ENCODE measurements at places on chromosomes 3 and 15.

DNA sequence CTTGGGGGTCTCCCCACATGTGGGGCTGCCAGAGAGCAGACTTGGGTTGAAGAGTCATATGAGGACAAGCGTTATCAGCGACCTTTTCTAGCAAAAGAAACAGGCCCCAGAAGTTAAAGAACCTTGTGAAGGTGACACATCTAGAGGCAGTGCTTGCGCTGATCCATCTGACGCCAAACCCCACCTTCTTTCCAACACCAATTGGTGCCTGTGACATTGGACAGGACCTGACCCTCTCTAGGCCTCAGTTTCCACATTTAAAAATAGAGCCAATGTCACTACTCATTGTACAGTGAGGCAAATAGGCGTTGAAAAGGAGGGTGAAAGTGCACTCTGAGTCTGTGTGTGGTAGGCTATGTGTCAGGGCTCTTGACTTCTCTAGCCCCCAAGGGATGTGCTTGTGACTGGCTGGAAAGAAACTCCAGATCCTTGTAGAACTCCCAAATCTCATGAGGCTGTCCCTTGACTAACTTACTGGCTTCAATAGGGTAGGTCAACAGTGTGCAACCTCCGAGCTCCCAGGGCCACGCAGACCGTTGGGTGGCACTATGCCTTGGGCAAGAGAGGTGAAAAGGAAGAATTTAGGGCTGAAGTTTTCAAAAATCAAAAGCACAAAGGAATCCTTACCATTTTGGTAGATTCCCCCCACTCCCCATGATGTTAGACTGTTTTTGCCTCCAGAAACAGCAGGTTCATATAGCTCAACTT, 666 bp upstream of the FAM219B start:
- no peak for DNase-seq

DNA sequence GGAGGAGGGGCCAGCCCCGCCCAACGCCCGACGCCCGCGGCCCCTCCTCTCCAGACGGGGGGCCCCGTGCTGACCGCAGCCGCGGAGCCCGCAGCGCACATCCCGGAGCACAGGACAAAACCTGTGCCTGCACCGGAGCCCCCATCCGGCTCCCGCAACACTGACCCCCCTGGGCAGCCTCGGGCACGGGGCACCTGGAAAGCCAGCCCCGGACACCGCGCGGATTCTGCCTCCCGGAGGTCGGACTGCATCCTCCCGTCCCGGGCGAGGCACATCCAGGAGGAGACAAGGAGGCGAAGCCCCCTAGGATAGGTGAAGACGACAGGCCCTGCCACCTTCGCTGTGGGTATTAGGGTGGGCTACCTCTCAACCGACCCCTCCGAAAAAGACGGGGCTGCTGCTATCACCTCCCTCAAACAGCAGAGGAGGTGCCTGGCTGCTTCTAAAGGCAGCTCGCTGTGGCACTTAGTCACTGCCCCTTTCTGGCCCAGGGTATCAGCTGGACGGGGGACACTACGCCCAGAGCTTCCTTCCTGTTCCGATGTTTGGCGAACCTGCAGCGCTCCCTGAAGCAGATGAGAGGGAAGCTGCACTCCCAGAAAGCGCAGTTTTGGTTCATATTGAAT, 10.6 kb downstream of the XXYLT1 start:
- DNase-seq = no peak

GRCh38 chr3:7204848-7205156, 343.9 kb downstream of the GRM7 start:
- DNase-seq = no peak

GRCh38 chr3:111852540-111852939, 6.5 kb upstream of the PHLDB2 start:
- no peak for DNase-seq

DNA sequence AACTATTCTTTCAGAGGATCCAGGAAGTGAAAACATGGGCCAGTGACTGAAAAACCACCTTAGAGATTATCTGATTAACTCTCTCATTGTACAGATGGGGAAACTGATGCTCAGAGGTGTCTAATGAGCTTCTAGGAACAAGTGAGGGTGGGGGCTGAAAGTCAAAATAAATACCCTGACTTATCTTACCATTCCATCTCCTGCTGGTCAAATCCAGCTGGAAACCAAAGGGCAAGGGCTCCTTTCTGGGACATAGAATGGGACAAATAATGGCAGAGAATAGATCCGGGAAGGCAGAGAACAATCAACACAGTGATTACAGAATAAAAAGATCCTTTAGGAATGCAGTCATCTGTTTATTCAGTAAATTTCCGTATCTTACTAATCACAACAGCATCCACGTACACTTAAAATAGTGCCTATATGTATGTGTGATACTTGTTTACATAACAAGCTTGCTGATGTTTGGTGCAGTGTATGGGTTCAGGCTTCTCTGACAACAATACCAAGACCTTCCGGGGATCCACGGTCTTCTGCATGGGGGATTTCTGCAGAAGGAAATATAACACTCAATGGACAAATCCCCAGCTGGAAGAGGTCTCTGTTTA, 173.2 kb downstream of the THSD4 start:
- no peak for DNase-seq

GRCh38 chr15:49815950-49816349, 195.1 kb downstream of the DTWD1 start:
- DNase-seq = peak; percentile 12

DNA sequence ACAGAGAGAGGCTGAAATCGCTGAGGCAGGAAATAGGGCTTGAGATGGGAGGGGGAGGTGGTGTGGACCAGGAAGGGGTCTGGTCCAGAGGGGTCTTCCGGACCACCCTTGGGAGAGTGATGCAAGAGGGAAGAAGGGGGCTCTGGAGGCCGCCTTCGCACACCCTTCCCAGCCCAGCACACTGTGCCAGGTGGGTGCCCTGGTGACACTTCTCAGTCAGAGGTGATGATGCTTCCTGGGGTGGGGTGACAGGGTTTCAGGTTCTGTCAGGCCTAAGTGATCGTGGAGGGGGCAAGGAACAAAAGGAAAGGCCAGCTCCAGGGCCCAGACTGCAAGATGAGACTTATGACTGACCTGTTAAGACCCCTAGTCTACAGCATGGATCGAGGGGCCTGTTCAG, 12.7 kb downstream of the SEMA3G start:
- no peak for DNase-seq

DNA sequence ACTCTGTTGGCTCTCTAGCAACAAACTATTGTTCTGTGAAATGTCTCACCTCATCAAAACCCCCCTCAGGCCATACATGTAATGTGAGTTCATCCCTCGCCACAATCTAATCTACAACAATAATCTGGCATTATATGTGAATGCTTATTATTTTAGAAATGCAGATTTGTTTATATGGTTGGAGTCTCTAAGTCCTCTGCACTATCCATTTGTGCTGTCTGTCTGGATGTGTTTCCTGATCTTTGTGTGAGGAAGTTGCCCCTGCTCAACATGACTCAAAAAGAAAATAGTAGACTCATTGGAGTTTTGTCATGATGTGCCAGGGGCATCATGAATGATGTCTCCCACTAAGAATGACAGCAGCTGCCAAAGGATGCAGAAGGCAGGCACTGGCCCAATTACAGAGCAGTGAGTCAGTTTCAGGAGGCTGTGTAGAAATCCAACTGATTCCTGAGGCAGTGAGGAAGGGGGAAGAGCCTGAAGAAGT, 161.6 kb upstream of the PDZRN3 start:
- DNase-seq = peak; percentile 23
